ENCODE measurements at places on chromosomes 12 and 14.

DNA sequence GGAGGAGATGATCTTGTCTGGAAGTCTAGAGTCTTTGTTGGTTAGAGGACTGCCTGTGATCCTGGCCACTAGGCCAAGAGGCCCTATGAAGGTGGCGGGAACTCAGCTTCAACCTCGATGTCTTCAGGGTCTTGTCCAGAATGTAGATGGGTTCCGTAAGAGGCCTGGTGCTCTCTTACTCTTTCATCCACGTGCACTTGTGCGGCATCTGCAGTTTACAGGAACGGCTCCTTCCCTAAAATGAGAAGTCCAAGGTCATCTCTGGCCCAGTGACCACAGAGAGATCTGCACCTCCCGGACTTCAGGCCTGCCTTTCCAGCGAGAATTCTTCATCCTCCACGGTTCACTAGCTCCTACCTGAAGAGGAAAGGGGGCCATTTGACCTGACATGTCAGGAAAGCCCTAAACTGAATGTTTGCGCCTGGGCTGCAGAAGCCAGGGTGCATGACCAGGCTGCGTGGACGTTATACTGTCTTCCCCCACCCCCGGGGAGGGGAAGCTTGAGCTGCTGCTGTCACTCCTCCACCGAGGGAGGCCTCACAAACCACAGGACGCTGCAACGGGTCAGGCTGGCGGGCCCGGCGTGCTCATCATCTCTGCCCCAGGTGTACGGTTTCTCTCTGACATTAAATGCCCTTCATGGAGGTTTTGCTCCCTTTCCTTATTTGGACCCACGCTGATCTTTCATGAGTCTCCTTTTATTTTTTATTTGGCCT, 17.7 kb downstream of the WNT5B start:
- no peak for DNase-seq

DNA sequence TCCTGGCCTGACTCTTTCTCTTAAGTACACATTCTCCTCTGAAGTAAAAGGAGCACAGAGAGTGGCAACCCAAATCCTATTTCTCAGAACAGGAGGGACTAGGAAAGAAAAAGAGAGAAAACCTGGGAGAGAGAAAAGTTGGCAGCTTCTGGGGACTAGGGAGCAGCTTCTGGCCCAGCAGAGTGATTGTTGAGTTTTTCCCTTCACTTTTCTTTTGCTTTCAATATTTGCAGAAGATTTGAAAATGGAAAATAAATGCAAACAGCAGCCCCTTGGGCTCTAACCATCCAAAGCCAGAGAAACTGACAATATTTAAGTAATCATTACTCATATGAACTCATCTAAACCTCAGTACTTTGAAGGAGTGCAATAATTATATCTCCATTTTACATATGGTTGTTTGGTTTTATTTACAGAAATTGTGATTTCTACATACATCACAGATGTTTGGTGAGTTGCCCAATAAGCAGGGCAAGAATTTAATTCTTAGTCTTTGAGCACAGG, 28.8 kb upstream of the IGF1 start:
- DNase-seq, result no peak

- no peak for DNase-seq
Measured at GRCh38 chr14:22390195-22390594, 198.8 kb downstream of the DAD1 start.

DNA sequence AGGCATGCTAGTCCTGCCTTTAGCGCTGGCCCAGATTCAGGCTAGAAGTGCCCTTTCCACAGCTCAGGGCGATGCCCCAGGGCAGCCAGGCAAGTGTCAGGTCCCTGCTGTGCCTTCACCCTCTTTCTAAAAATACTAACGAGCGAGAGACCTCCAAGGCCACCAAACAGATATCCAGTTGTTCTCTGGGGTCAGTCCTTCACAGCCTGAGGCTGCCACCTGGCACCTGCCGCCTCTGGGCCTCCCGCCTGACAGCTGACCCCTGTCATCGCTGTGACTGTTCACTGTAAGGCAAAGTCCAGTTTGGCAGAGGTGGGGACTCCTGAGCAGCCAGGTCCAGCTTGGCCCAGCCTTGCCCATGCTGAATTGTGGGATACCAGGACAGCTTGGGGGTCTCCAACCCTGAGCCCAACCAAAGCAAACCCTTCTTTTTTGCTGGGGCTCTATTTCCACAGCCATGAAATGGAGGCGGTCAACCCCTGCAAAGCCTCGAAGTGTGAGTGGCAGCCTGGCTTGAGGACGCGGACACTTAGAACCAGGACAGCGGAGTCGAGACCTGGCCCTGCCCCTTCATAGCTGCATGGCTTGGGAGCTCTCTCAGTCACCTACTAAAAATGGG, 79.9 kb downstream of the NINJ2 start:
- no peak for DNase-seq
